RWPE1 (cell line): ENCODE measurements at places on chromosomes 12 and 14.
A peak's percentile ranks its signal among the peaks of the same experiment; 100 is the strongest.

GRCh38 chr12:64625243-64626077 lies 15.2 kb downstream of the RASSF3 start:
- peak; percentile 60 for DNase-seq

- DNase-seq: peak; percentile 48
Measured at GRCh38 chr12:31582155-31582554, 8.8 kb downstream of the DENND5B start.

GRCh38 chr14:25069879-25070278 lies 19.9 kb upstream of the STXBP6 start:
- no peak for DNase-seq

GRCh38 chr12:92123780-92124688 lies 21.6 kb downstream of the BTG1 start:
- no peak for DNase-seq

GRCh38 chr12:13223179-13223804 lies 26.8 kb downstream of the EMP1 start:
- peak; percentile 89 for DNase-seq

- peak; percentile 35 for DNase-seq
Measured at GRCh38 chr12:54977155-54977554, 7.4 kb downstream of the TESPA1 start.

- peak; percentile 69 for DNase-seq
Measured at GRCh38 chr12:89969093-89969492, 260.5 kb upstream of the ATP2B1 start.

DNA sequence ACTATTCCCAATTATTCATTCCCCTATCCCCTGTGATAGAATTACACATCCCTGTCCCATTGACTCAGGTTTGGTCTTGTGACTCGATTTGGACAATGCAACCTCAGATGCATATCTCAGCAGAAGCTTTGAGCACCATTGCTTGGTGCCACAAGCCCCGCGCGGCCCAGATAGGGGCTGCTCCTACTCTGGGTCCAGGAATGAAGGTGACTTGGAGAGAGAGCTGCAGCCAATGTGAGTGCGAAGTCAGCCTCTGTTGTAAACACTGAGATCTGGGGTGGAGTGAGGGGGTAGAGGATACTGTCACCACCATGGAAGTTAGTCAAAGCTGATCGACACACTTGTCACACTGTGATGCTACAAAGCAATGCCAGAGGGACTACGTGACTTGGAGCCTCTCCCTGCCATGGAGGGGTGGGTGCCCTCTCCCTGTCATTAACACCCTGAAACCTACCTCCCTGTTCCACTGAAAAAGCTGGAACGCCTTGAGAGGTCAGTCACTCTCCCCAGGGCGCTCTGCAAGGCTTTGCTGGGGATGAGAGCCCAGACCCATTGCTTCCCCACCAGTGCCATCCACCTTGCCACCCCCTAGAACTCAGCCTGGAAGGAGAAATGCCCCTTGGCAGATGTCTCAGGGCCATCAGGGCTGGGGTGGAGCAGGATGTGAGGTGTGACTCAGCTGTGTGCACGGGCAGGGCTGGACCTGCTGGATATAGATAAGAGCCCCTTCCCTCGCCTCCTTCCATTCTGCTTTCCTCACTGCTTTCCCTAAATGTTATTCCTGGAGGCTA lies 6.6 kb upstream of the PLEK2 start:
- DNase-seq: peak; percentile 89

DNA sequence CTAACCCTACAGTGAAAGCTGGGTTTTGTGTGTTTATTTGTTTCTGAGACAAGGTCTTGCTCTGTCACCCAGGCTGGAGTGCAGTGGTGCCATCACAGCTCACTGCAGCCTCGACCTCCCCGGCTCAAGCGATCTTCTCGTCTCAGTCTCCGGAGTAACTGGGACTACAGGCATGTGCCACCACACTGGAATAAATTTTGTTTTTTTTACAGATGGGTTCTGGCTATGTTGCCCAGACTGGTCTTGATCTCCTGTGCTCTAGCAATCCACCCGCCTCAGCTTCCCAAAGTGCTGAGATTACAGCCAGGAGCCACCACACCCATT lies 26.4 kb downstream of the TBX3 start:
- no peak for DNase-seq

DNA sequence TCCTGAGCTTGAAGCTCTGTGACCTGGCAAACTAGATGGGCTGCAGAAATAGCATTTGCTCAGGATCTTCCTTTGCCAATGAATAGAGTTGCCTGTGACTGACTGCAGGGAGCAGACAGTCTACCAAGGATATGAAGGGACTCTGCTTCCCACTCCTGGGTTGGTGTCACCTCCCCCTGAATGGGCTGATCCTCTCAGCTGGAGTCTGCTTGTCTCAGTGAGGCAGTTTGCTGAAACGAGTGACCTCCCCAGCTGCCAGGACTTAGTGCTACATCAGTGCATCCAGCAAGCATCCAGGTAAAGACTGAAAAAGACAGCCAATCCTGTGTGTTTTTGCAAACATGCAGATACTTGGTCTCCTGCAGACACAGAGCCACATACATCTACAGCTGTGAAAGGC lies 28.5 kb downstream of the PAH start:
- no peak for DNase-seq

- DNase-seq: no peak
Measured at GRCh38 chr12:24537083-24537860, 411.6 kb downstream of the BCAT1 start.

DNA sequence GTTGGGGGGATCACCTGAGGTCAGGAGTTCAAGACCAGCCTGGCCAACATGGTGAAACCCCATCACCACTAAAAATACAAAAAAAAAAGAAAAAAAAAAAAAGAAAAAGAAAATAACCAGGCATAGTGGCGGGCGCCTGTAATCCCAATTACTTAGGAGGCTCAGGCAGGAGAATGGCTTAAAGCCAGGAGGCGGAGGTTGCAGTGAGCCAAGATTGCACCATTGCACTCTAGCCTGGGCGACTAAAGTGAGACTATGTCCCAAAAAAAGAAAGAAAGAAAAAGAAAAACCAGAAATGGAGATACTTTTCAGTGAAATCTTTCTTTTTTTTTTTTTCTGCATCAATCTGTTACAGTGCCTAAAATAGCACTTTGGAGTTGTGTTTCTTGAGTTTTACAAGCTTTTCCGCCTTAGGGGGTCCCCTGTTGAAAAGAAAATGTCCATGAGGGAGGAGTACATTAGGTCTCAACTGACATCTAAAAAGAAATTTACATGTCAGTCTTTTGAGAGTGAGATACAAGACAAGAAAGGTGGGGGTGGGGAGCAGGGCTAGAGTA lies 82.9 kb upstream of the VASH1 start:
- no peak for DNase-seq

DNA sequence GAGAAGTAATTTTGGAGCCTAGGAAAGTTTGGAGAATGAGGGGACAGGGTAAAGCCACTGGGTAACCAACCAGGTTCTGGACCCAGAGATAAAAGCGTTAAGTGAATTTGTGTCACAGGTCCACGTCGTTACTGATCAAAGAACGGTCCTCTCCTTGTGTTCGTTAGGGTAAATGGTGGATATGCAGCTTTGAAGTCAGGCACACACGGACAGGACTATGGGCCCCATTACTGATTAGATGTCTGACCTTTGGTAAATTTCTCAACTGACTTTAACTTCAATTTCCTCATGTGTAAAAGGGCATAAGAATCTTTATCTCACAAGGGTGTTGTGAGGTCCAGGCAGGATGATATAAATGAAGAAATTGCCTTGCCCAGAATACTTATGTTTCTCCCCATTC lies 76.6 kb downstream of the EMP1 start:
- no peak for DNase-seq

DNA sequence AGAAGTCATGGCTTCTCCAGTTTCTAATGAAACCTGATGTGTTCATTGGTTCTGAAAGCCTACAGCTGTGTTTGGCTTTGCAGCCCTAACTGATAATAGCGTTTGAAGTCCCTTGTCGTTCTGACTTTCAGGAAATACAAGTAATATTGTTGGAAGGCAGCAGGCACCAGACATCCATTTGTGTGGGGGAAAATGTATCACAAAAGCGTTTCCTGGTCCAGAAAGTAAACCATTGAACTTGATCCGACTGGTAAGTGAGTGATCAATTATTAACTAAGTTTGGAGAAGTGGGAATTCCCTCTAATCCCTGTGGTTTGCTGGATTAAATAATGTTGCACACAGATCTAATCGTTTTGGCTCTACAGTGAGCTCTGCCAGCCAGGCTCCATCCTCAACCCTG lies 77.3 kb upstream of the LTA4H start:
- no peak for DNase-seq

DNA sequence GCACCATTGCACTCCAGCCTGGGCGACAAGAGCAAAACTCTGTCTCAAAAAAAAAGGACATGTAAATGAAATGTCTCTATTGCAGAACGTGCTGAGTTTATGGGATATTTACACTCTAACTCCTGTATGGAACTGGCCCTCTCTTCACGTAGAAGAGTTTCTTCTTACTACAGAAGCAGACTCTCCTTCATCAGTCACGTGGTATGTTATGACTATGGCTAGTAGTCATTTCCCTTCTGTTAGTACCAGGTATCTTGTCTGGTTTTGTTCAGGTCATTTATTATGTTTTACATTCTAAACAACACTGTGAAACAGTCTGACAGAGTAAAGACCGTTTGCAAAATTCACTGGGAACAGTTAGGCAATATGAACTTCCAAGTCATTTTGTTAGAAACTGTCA lies 20.3 kb downstream of the KNTC1 start:
- no peak for DNase-seq

DNA sequence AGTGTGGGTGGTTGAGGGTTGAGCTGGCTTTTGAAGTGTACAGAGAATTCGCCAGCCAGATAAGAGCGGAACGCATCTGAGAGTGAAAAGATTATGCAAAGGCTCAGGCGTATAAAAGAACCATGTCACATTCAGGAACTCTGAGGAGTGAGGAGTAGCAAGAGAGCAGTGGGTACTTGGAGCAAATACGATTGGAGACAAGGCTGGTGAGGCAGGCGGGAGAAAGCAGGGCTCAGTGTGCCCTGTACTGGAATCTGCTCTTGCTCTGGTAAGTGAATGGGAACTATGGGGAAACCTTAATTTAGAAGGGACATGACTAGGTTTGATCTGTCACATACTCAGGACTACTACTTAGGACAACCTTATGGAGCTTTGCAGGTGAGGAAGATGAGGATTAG lies 87.0 kb downstream of the PTPRB start:
- DNase-seq: no peak
